Activated naive CD4-positive, alpha-beta T cell treated with Interleukin-2 at 50 U/mL for 16 hours (primary cell): ENCODE measurements at places on chromosomes 12 and 14.

GRCh38 chr14:45699471-45699870 lies 446.5 kb upstream of the MIS18BP1 start:
- DNase-seq, result no peak

DNA sequence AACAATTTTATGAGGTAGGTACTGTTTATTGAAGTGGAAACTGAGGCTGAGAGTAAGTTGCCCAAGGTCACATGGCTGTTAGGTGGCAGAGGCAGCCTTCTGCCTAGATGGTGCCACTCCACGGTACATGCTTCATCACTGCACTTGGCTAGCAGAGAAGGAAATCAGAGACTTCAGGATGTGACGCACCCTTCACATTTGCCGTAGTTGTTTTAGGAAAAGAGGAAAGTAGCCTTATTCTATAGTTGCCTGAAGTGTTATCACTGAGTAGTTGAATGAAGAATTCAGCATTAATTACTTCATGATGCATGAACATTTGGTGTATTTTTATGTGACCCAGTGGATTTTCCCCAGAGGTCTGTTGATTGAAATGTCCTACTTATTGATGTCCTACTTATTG lies 55.7 kb downstream of the ERC1 start:
- no peak for DNase-seq

GRCh38 chr12:43942379-43942778 lies 106.5 kb downstream of the TMEM117 start:
- no peak for DNase-seq

GRCh38 chr14:24240110-24240918 lies 2.1 kb downstream of the TINF2 start:
- DNase-seq, result no peak

GRCh38 chr14:89566180-89566579 lies 149.1 kb upstream of the FOXN3 start:
- no peak for DNase-seq

DNA sequence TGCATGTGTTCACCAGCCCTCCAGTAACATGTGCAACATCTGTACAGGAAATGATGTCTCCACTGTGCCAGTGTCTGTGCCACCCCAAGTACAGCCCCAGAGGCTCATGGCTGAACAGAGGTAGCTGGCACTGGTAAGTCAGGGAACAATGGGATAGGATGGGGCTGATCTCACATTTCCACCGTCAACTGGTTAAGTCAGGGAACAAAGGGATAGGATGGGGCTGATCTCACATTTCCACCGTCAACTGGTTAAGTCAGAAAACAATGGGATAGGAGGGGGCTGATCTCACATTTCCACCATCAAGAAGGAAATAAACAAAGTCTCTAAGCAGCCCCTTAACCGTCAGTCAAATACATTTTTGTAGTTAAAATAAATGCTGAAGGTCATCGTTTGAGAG lies 246.6 kb downstream of the TMEM132D start:
- no peak for DNase-seq
